Camera-type eye (tissue), 1 donor: ENCODE measurements at places on chromosomes 7 and 10. TPM values are rescaled to one million over a fixed set of nuclear protein-coding genes. Genes with fewer than 3 reads are reported as not detected.

The DDIT4 gene
- total RNA-seq = 321 TPM

The CCL24 gene
- total RNA-seq = not detected

The ZNF3 gene
- 61.1 TPM for total RNA-seq

The GBX1 gene
- total RNA-seq = not detected

The TMEM178B gene
- 16.5 TPM for total RNA-seq

The CCL26 gene
- total RNA-seq = 2.6 TPM

The SYT15 gene
- total RNA-seq = 2.5 TPM

The CPA2 gene
- total RNA-seq = not detected

The ZDHHC16 gene
- total RNA-seq = 25.5 TPM

The HMX2 gene
- not detected for total RNA-seq

The ZNF239 gene
- 11.5 TPM for total RNA-seq

The MMD2 gene
- total RNA-seq = 5.7 TPM

The GPR85 gene
- 26.8 TPM for total RNA-seq

The AKR1D1 gene
- total RNA-seq = not detected

The GRID2IP gene
- not detected for total RNA-seq

The ITPRID1 gene
- total RNA-seq = 0.11 TPM

The ZNF22 gene
- 56.4 TPM for total RNA-seq

The UCMA gene
- total RNA-seq = not detected

The SRRM3 gene
- 20.2 TPM for total RNA-seq

The AKR1C4 gene
- total RNA-seq = not detected

The UTF1 gene
- total RNA-seq = not detected

The MYO1G gene
- total RNA-seq = 1.0 TPM

The KIN gene
- 13.8 TPM for total RNA-seq
